ENCODE measurements at places on chromosomes 3 and 15.

- no peak for DNase-seq
Observed at GRCh38 chr15:71437919-71438318, 322.6 kb downstream of the THSD4 start.

GRCh38 chr3:110734524-110734923 lies 337.1 kb upstream of the NECTIN3 start:
- DNase-seq, result no peak

GRCh38 chr3:155185631-155186071 lies 105.5 kb downstream of the MME start:
- no peak for DNase-seq

- no peak for DNase-seq
Observed at GRCh38 chr3:128425142-128425845, 41.4 kb downstream of the DNAJB8 start.

DNA sequence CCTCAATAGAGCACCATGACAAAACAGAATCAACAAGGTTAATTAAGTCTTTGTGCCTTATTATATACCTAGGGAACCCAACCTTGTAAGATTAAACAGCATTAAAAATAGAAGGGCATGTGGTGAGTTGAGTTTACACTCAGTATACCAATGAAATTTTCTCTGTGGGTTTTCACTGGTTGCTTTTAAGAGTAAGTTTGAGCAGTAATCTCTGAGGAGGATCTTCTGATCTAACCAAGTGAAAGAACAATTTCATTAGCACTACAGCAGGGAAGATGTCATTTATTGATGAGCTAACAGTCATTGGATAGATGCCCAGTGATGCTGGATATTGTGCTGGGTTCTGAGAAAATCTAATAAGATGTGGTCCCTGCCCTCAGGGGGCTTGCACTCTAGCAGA lies 26.9 kb upstream of the AKAP13 start:
- no peak for DNase-seq

GRCh38 chr15:90762109-90762508 lies 45.0 kb downstream of the BLM start:
- DNase-seq, result no peak

Measured in activated T-cell treated with anti-CD3 and anti-CD28 coated beads for 1 hour (primary cell).